ENCODE measurements at places on chromosomes 4 and X.

DNA sequence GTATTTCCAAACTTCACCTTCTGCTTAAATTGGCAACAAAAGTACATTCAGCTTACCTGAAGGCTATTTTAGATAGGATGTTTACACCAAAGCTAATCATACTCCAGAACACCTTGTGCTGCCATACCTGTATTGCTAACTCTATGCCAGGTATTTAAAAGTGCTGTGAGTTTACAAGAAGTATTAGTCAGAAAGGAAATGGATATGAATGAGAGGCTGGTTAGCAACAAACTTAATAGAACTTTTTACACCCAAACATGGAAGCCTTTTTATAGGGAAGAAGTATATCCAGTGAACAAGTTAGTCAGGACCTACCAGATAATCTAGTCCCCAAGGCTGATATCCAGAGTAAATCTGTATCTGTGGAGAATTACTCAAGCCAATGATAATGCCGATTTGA, 131.2 kb upstream of the SPRY1 start:
- no peak for DNase-seq

DNA sequence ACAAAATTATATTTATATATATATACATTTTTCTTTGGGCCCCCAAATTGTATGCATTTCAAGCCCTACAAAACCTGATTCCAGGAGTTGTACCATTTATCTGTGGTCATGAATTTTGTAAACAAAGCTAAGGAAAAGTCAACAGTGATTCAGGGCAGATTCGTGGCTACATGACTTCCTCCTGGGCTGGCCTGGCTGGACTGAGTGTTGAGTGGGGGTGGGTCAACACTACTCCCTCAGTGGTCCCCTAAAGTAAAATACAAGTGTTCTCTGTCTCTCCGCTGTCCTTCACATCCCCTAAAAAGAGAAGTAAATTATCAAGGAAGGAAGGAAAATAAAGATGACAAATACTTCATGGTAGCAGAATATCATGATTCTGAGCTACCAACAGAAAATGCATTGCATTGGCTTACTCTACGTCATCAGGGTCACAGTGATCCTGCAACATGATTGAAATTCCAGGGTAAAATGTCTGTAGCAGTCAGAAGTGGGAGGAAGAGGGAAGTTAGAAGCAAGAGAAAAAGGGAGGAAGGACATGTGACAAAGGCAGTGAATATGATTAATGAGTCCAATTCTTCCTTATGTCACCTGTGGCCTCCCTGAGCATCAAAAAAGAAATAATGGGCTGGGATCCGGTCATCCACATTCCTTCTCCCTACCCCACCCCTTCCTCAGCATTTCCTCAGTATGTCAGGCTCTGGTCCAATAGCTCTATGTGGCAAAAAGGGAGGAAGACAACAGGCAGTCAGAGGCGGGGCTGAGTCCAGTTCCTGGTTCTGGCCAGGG, 42.4 kb upstream of the MYOZ2 start:
- DNase-seq: no peak

GRCh38 chrX:73562458-73562857, 539 bp upstream of the CHIC1 start:
- no peak for DNase-seq

- DNase-seq: no peak
Measured at GRCh38 chrX:1170243-1170642, 42.2 kb downstream of the CRLF2 start.

- DNase-seq: no peak
Measured at GRCh38 chr4:119663160-119663788, 34.7 kb upstream of the PDE5A start.

- no peak for DNase-seq
Measured at GRCh38 chr4:98555798-98556445, 102.5 kb downstream of the TSPAN5 start.

GRCh38 chr4:111404673-111405072, 740.6 kb upstream of the FAM241A start:
- no peak for DNase-seq

DNA sequence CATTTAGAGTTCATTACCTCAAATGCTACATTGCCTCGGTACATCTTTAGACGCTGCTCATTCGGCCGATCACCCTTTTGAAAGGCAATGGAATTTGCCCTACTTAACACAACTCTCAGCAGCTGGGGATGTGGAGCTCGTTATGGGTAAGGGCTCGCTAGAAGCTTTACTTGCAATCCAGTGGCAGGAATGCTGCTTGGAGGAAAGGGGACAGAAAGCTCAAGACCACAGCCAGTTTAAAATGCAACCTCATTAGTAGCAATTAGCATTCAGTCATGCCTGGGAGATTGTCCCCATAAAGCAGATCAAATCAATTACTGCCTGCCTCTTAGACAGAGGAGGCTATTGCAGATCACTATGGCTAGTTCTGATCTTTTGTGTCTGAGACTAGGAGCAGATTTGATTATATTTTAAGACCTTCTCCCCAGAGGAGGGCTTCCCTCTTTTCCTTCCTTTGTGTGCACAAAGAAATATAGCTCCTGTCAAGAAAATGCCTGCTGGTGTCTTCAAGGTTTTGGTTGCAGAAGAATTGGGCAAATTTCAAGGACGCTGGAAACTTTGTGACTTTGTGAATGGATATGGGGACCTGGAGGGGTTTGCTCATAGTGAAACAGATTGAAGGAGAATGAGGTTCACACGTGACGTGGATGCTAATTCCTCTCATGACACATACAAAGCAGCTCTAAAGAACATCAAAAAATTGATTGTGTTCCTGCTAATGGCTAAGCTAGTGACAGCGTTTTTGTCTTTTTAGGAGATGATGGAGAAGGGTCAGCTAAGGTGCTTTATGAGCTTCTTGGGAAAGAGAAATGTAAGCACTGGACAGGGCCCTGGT, 237.5 kb upstream of the GLRA2 start:
- DNase-seq: no peak

GRCh38 chr4:38560340-38560739, 103.7 kb upstream of the KLF3 start:
- DNase-seq: no peak

- DNase-seq: no peak
Measured at GRCh38 chr4:149791851-149792250, 23.8 kb downstream of the IQCM start.

DNA sequence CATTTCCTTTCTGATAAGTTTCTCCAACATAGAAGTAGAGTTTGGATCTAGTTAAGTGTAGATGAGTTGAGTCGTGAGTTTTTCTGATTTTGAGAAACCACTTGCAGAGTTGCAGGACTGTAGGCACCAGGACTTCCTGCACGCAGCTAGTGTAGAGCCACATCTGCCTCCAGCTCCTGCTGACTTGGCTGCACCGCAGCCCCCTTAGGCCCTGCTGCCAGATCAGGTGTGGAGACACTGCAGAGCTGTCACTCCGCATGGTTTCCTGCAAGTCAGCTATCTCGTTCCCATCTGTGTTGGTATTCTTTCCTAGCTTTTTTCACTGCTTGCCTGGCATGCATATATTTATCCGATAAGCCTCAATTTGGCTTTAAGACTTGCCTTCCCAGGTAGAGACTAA, 48.9 kb downstream of the PCDH7 start:
- DNase-seq: no peak

DNA sequence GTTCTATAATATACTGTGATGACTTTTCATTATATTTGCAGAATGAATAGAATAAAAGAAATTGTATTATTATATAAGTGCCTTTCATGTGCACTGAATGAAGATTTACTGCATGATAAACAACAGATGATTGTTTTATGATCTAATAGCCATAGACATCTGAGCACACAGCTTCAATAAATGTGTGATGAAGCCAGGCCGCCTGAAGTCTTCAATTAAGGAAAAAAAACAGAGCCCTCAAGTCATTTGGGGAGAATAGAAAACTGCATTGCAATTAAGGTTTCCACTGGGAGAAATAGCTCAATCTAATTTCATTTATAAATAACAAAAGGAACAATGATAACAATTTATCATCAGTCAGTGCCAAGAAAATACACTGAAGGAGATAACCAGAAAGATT, 955.2 kb downstream of the FSTL5 start:
- no peak for DNase-seq

GRCh38 chr4:5146248-5146647, 95.0 kb downstream of the STK32B start:
- no peak for DNase-seq

DNA sequence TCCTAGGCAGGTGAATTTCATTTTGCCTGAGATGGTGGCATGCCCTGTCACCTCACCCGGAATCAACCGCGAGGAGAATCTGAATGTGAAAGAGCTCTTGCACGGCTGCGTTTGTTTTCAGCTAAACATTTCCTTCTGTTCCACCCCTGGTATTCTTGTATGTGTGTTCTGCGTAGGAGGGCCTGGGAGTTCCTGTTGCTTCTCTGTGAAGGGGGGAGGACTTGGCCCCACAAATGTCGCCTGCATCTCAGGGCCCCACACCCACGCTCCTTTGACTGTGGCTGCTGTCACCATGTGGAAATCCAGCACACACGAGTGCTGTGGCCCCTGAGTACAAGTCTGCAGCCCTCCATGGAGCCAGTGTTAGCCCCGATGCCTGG, 45.8 kb upstream of the CLCN4 start:
- no peak for DNase-seq
